ENCODE measurements at places on chromosomes 3 and 15.

DNA sequence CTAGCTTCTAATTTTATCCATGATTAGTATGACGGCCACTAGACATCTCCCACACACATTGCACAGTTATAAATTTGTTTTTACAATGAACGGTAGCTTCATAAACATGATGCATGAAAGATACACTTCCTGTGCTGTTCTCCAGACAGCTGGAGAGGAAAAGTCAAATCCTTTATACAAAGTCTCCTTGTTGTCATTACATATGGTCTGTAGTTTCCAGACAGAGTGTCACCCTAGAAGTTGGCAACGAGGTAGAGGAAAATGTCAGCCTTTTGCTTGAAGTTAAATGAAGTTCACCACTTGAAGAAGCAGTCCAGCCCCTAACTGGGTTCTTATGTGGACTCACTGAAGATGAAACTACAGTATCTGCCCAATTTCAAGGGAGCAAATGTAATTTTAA is 253.0 kb upstream of the P2RY1 start:
- no peak for DNase-seq

DNA sequence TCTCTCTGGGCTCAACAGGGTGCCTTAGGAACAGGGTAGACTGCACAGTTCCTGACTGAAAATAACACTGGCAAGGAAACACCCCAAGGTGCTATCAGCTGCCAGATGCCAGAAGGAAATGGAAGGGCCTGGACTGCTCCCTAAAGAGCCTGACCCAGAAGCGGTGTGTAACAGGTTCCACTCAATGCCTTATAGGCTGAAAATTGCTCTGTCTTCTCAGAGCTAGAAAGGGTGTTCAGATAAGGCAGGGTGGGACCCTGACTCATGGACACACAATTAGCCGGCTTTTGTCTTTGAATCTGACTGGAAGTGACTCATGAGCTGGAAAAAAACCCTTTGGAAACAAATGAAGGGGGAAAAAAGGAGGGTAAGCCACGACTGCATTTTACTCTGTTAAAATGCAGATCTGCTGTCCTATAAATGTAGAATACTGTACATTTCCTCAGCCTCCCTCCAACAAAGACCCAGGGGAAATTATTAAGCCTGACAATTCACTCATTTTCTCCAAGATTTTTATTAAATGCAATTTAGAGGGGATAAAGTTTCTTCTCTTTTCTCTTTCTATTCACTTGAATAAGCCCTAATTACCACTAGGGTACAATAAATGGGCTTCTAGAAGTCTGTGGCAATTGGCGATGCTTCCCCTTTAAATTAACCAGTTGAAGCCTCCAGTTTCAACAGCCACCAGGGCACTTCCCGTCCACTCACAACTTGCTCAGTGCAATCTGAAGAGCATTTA is 160.2 kb upstream of the TBL1XR1 start:
- DNase-seq, result peak; percentile 69

- DNase-seq, result no peak
Measured at GRCh38 chr3:67329358-67329757, 325.1 kb downstream of the SUCLG2 start.

DNA sequence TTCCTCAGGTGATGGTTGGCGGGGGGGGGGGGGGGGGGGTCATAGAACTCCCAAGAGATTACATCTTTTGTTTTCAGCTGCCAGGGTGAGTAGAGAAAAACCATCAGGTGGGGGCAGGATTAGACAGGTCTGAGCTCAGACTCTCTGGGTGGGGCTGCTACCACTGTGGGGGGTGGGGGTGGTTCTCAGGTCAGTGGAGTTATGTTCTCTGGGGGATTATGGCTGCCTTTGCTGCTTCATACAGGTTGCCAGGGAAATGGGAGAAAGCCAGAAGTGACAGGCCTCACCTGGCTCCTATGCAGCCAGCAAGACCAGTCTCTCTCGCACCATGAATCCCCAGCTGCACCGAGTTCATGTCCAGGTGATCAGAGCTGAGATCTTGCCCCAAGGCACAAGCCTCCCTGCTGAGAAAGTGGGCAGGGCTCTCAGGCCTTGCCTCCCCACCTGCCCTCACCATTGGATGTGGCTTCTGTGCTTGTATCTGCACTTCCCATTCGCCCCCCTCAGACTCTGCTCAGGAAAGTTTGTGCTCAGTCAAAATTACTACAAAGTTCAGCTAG is 828.1 kb downstream of the MCTP2 start:
- no peak for DNase-seq

- DNase-seq, result no peak
Measured at GRCh38 chr15:76840830-76841460, 64.2 kb downstream of the SCAPER start.

- peak; percentile 55 for DNase-seq
Measured at GRCh38 chr3:73727117-73727821, 102.5 kb upstream of the PDZRN3 start.

DNA sequence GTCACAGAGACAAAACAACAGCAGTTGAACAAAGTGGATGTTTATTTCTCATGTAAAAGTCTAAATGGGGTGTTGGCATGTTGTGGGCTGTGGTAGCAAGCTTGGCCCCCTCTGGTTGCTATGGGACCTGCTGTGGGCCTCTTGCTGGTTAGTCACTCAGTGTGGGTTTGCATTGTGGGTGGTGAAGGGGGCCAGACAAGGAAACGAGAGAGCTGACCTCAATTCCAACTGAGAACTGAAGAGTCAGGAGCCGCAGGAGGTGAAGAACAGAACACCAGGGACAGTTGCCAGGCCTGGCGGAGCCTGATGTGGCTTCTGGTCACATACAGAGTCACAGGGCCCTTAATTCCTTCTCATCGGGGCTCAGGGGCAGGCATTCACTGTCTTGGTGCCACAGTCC is 1.9 kb upstream of the ADPGK start:
- DNase-seq, result no peak

DNA sequence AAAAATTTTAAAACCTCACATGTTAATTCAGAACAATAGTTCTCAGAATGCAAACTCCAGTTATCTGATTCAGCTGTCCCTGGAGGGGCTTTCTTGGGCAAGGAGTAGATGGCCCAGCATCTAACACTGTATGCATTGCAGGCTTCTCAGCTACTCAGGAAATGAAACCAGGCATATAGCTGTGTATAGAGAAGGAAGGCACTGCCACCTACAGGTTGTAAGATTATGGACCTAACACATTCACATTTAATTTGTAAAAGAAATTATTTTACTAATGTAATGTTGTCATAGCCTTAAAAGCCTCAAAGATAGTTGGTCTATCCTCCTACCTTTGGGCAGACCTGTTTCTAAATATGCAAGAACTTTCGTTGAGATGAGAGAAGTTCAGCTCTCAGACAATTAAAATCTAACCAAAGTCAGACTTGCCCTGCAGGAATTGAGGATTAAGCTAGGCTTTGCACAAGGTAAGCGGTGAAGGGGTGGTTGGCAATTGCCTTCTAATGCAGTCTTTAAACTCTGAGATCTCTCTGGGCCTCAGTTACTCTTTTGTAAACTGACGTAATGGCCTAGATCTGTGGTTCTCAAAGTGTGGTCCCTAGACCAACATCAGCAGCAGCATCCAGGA is 132.8 kb upstream of the SLC24A5 start:
- DNase-seq, result peak; percentile 41

DNA sequence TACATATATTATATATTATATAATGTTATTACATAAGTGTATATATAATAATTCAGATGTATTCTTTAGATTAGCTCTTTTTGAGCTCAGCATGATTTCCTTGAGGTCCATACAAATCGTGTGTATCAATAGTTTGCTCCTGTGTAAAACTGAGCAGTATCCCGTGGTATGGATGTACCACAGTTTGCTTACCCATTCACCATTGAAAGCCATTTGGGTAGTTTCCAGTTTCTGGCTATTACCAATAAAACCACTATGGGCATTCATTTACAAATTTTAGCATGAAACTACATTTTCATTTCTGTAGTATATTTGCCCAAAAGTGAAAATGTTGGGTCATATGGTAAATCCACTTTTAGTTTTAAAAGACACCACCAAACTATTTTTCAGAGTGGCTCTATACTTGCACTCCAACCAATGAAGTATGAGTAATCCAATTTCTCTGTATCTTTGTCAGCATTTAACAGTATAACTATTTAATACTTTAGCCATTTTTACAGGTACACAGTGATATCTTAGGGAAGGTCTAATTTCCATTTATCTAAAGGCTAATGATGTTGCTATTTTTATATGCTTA is 1361.4 kb upstream of the GBE1 start:
- DNase-seq, result no peak

GRCh38 chr15:57806003-57806402 is 99.5 kb downstream of the POLR2M start:
- no peak for DNase-seq

GRCh38 chr15:23629234-23629805 is 18.3 kb downstream of the MAGEL2 start:
- DNase-seq, result no peak

- DNase-seq, result no peak
Measured at GRCh38 chr3:16264174-16264707, 502 bp downstream of the DPH3 start.

Measured in amniotic stem cell (primary cell).